ENCODE measurements at places on chromosomes 6 and 20. TPM values are rescaled to one million over a fixed set of nuclear protein-coding genes. Genes with fewer than 3 reads are reported as not detected.

GRCh38 chr6:154247119-154247861 lies 109.3 kb downstream of the IPCEF1 start:
- no peak for DNase-seq

- peak; percentile 88 for DNase-seq
Observed at GRCh38 chr6:25971187-25971821, 8.7 kb downstream of the TRIM38 start.

GRCh38 chr20:9110916-9111432 lies 42.1 kb downstream of the PLCB4 start:
- no peak for DNase-seq

DNA sequence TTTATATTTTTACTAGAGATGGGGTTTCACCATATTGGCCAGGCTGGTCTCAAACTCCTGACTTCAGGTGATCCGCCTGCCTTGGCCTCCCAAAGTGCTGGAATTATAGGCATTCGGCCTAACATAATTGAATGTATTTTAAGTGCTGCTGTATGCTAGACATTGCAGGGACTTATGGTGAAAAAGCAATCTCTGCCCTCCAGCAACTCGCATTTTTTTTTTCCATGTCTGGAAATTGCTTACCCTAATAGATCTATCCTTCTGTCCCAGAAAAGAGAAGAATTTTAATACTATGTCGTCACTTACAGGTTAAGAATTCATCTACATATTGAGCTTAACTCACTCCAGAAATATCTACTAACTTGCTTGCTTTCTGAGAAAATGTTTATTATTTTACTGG lies 10.4 kb downstream of the ITCH start:
- no peak for DNase-seq

GRCh38 chr6:129491436-129491835 lies 218.5 kb downstream of the ARHGAP18 start:
- no peak for DNase-seq

GRCh38 chr6:116108836-116109235 lies 8.2 kb downstream of the NT5DC1 start:
- DNase-seq, result no peak

GRCh38 chr6:18277237-18278006 lies 13.1 kb upstream of the DEK start:
- no peak for DNase-seq

DNA sequence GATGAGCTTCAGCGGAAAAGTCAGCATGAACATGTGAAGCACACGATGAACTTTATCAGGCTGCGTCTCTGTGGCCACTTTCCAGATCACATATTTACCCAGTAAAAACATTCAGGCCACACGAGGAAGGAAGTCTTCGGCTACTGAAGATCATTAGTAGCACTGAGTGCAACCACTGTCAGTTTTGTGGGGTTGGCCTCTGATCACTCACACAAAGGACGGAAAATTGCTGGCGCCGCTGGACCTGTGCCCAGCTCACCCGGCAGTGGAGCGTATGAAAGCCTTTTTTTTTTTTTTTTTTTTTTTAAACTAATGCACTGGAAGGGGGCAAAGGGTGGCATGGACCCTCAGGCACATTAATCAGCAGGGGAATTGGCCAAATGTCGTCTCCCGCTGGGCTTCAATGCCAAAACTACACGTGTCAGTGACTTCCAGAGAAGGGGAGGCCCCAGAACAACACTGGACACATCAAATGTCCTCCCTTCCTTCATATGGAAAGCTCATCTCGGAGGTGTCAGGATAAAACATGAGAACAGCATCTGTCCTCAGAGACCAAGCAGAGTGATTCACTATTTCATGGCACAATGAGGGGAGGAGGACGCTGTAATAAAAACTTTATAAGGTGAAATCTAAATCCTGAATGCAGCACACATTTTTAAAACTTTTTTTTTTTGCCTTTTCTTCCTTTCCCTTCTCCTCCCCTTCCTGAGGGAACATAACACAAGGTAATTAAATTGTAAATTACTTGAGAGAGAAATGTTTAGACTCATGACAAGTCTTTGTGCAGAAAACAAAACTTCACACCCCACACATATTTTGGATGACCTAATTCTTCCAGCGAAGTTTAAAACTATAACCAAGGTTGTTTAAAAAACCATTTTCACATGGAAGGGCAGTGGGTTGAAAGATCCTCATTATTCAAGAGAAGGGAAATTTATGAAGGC lies 223.4 kb downstream of the FOXC1 start:
- peak; percentile 87 for DNase-seq

DNA sequence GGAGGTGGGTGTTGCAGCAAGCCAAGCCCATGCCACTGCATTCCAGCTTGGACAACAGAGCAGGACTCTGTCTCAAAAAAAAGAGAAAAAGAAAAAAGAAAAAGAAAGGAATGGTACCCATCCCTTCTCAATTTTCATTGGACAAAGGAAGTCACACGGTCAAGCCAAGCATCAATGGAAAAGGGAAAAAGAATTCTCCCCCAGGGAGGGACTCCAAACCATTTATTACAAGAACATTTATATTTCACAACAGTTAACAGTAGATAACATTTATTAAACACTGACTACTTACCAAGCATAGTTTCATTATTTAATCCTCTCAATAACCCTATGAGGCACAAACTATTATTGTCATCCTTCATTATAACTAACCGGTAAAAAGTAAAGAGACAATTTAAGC lies 6.6 kb upstream of the KIF13A start:
- no peak for DNase-seq

GRCh38 chr20:44053046-44053445 lies 133.9 kb downstream of the JPH2 start:
- DNase-seq, result no peak

DNA sequence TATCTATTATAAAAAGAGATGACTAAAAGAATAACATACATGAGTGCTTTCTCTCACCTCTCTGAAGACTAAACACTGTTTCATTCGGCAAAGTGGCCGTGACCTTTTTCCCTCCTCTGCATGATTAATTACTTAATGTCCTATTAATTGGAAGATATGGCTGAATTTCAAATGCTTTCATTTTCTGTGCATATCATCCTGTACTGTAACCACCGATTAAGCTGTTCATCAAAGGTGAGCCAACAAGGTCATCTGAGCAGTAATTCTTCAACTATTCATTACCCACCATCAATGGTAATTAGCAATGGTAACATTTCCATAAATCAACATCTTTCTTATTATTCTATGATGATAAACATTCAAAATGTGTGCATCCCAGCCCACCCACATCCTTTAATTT lies 125.2 kb downstream of the PTPRK start:
- DNase-seq, result no peak

DNA sequence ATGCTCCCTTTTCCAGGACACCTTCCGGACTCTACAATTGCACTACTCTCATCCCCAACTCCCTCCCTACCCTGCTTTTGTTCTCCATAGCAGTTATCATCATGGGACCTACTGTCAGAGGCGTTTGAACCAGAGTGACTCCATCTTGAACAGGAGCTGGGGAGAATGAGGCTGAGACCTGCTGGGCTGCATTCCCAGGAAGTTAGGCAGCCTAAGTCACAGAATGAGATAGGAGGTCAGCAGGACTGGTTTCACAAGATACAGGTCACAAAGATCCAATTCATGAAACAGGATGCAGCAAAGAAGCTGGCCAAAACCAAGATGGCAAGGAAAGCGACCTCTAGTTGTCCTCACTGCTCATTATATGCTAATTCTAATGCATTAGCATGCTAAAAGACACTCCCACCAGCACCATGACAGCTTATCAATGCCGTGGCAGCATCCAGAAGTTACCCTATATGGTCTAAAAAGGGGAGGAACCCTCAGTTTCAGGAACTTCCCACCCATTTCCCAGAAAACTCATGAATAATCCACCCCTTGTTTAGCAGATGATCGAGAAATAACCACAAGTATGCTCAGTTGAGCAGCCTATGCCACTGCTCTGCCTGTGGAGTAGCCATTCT lies 15.6 kb downstream of the SLC13A3 start:
- no peak for DNase-seq

- no peak for DNase-seq
Observed at GRCh38 chr20:1766731-1767130, 109.2 kb upstream of the SIRPG start.

DNA sequence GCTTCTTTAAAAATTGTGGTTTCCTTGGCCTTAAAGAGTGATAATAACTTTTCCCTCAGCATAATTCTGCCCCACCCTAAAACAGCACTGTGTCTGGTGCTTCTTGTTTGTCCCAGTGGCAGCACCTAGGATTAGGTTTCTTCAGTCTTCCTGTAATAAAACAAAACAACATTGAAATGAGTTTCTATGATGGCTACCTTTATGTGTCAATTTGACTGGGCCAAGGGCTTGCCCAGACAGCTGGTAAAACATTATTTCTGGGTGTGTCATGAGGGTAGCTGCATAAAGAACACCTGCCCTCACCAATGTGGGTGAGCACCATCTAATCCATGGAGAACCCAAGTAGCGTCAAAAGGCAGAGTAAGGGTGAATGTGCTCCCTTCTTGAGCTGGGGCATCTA lies 117.8 kb downstream of the QRSL1 start:
- DNase-seq, result no peak

GRCh38 chr20:13877793-13878192 lies 93.0 kb downstream of the NDUFAF5 start:
- DNase-seq, result no peak

- no peak for DNase-seq
Observed at GRCh38 chr6:156131221-156131903, 645.8 kb upstream of the ARID1B start.

DNA sequence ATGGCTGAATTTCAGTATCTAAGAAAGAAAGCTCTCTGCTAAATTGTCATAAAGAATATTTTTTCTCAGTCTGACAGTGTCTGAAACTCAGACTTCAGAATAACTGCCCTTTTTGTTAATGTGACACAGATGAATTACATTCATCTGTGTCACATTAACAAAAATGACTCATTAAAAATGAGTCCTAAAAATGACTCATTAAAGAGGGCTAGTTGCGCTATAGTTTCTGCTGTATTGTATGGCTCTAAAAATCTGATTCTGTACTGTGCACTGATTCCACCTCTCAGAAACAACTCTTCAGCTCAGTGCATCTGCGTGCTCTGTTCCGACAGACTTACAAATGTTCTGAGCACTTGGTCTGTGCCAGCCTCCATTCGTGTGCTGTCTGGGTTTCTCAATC lies 15.0 kb downstream of the RNF114 start:
- no peak for DNase-seq

GRCh38 chr20:61806995-61807394 lies 258.7 kb downstream of the TAF4 start:
- no peak for DNase-seq

DNA sequence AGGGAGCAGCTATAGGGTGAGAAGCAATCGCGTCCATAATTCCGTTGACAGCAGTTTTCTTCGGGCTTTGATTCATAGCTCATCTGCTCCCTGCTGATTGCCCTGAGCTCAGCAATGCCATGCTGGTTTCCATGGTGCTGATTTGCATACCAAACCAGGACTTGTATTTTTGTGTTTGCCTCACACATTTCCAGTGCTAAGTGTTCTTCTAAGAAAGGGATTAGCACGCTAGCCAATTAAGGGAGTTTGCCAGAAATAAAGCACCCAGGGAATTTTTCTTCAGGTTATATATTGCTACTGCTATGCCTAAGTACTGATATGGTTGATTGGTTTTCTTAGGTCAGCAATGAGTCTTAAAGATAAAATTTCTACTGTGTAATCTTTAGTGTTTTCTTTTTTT lies 177.6 kb downstream of the PLCB1 start:
- DNase-seq, result peak; percentile 27

DNA sequence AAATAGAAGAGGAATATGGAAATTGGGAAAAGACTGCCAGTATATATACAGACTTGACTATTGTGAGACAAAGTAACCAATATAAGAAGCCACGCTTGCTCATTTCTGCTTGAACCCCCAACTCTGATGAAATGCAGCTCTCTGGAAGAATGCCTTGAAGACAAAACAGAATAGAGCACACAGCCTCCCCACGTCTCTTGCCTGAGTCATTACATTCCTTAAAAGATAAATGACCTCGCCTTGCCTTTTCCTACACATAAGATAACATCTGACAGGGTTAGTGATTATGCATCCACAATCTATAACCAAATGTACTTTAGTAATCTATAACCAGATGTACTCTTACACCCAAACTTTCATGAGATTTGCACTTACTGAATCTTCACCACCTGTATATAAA lies 141.1 kb upstream of the EEF1E1 start:
- peak; percentile 64 for DNase-seq

- no peak for DNase-seq
Observed at GRCh38 chr6:113190170-113190569, 667.0 kb upstream of the MARCKS start.

GRCh38 chr20:20207291-20207690 lies 155.0 kb downstream of the CFAP61 start:
- no peak for DNase-seq

DNA sequence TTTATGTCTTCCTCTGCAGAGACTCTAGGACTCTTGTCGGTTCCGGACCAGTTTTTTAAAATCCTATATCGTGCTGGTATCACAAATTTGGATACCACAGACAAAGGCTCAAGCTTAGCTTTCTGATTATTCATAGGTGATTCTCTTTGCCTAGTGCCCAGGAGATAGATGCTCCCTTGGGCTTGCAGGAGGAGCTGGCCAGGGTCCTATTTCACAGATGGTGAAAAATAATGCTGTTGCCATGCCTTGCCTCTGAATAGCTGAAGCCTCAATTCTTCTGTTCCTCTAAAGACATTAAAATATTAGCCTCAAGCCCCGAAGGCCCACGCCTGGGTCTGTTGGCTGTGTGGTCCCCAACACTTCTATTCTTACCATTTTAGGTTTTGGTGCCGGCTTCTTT lies 123.9 kb upstream of the BACH2 start:
- DNase-seq, result no peak

DNA sequence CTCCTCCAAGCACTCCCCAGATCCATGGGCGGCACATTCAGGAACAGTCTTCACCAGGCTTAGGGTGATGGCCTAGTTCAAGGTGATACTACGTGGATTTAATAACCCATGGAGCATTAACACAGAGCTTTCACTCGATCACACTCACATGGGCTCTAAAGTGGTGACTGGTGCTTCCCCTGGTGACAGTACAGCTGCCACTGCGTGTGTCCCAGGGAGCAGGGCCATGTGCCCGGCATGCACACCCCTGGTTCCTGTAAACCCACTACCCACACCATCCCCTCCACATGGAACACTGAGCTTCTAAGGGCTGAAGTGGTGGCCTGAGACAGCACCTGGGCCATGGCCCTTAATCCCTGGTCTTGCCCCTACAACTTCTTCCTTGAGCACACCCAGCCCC lies 27.8 kb upstream of the APMAP start:
- no peak for DNase-seq

- DNase-seq, result no peak
Observed at GRCh38 chr20:20783450-20783849, 71.0 kb upstream of the RALGAPA2 start.

Gene DUSP15
- 3.9 TPM for total RNA-seq

Gene TTK
- 34.6 TPM for total RNA-seq

Gene MUCL3
- not detected for total RNA-seq

Gene MGME1
- total RNA-seq, result 22.7 TPM

Gene CRYBG1
- total RNA-seq, result 16.0 TPM

Gene ZSCAN16
- total RNA-seq, result 4.8 TPM

Gene LIN28B
- not detected for total RNA-seq

Gene UST
- total RNA-seq, result 0.37 TPM

Gene MTG2
- total RNA-seq, result 31.6 TPM

Measured in Caki2 (cell line).